Dorsolateral prefrontal cortex (tissue), 122 donors: ENCODE measurements at places on chromosomes 2 and 18.

DNA sequence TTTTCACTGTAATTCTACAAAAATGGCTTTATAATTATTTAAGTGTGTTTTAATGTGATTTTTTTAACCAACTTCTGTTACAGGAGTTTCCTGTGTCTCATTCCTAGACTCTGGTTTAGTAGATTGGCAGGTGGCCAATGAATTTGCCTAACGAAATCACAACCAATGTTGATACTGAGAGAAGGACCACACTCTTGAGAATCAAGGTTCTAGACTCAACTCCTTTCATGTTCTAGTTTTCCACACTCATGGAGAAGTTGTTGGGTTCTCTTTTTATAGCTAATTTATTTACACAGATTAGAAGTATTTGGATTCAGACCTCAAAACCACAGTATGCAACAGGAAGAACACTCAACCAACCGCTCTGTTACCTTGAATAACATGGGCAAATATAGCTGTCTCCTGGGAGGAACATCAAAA is 22.6 kb upstream of the USP34 start:
- DNase-seq = no peak

DNA sequence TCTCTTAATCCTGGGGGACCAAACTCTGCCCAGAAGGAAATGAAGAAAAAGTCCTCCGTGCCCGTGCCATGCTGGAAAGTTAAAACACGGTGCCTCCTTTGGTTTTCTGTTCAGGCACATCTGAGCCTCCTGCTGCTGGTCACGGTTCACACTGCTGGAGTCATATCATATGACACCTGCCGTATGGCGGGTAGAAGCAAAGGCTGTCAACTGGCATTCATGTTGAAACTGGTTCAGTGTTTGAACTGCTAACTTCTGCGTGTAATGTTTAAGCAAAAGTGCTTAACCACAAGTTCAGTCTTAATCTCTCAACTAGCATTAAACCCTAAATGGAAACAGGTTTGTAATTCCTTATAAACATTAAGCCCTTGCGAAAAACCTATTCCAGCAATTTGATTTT is 3.1 kb downstream of the STK39 start:
- DNase-seq = no peak

DNA sequence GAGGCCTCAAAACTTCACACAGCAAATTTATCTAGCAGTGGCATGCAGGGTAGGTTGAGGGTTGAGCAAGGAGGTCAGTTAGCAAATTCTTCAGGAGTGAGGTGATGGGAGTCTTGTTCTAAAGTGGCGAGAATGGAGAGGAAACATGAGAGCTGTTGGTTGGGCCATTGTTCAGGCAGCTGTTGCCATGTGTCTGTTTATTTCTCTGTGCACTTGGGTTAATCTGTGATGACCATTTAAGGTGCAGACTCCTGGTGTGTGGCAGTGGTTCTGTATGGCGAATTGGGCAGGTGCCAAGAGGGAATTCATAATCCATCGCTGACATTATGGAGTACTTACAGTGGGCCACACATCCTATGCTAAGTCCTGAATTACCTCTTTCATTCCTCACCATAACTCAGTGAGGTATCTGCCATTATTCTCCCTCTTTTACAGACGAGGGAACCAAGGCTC is 30.4 kb downstream of the TMEM178A start:
- no peak for DNase-seq

DNA sequence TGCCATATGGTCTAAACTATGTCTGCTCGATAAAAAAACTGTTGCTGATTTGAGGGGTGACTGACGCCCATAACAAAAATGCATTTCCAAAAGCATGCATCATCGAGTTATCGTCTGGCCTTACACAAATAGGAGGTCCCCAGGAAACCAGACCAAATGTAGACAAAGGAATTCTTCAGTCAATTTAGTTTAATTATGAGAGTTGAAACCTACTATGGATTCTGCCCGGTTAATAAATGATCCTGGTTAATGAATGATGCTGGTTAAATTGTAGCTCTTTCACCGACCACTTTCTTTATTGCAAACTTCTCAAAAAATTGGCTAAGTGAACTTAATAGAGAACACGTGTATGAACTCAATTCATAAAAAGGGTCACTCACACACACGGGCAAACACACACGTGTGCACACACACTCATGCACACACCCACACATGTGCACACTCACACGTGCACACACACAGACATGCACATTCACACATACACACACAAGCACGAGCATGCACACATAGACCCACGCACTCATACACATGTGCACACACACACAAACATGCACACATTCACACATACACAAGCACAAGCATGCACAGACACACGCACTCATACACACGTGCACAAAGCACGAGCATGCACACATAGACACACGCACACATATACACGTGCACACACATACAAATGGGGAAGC is 59.0 kb upstream of the SALL3 start:
- DNase-seq = no peak

DNA sequence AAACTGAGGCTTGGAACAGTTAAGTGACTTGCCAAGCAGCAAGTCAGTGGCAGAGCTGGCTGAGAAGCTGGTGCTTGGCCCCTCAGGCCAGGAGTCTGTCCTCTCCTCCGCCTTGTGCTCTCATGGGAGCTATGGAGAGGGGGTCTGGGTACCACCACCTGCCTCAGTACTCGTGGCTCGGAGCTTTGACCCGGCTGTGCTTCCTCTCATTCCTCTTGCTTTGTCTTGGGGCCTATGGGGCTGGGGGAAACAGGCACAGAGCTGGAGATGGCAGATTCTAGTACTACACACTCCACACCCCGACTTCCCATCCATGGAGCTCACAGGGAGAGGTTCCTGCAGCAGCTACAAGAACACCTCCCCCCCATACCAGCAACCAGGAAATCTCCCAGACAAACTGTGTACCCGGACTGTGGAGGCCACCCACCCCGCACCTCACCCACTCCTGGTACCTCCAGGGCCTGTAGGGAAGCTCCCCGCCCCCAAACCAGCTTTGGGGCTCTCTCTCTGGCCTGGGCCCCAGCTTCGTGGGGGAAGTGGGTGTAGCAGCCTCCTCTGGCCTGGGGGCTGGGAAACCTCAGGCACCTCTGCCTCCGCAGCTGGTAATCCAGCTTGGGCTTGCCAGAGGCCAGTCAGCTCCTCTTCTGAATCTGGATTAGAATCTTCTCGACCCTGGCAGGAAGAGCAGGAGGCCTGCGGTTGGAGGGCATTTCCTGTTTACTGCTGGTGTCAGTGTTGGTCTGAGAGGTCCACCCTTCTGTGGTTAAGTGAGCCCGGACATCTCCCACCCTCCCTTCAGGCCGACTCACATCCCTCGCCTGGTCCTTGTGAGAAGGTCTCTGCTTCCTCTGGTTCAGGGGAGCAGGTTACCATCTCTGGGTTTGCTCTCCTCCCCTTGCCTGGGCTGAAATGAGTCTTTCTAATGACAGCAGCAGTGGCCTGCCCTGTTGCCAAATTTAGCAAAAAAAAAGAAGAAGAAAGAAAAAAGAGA is 22.3 kb upstream of the RHOB start:
- peak; percentile 42 for DNase-seq

- peak; percentile 89 for DNase-seq
Observed at GRCh38 chr2:230987137-230988020, 8.5 kb upstream of the SPATA3 start.

DNA sequence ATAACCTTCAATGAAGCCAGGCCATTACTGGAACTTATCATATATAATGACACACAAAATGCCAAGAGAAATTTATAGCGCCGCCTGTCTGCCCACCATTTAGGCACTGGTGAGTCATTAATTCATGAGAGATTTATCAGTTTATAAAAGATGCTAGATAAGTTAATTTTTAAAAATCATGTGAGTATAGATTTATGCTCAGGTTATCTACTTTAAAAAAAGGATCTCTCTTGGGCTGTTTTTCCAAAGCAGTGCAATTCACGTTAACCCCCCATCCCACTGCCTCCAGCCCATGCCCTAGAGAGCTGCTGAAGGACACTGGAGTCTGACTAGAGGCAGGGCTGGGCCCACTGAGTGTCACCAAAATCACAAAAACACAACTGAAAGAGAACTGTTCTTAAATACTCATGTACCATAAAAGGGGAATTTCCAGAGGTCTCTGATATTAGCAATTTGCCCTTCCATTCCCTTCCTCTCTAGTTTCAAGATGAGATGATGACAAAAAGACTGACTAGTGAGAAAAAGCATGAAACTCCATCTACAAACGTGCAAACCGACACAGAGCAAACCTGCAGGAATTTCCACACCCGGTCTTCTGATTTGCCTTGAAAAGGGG is 160.8 kb downstream of the BCL2 start:
- DNase-seq = no peak

DNA sequence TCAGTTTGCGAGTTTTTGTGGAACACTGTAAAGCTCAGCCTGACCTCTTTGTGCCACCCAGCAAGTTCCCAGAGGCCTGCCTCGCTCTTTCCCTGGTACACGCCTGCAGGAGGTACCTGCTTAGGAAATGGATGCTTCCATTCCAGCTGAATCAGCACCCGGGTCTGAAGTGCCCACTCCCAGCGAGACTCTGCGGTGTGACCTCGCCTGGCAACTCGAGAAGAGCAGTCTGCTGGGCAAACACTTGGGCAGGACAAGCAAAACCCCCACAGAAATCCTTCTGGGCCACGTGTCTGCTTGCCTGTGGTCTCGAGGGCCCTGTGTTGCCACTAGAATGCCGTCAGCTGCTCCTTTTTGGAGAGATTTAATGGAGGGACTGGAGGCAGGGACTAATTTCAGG is 127.6 kb downstream of the MAPK4 start:
- DNase-seq = no peak

GRCh38 chr2:1804865-1805264 is 60.5 kb upstream of the PXDN start:
- DNase-seq = no peak

DNA sequence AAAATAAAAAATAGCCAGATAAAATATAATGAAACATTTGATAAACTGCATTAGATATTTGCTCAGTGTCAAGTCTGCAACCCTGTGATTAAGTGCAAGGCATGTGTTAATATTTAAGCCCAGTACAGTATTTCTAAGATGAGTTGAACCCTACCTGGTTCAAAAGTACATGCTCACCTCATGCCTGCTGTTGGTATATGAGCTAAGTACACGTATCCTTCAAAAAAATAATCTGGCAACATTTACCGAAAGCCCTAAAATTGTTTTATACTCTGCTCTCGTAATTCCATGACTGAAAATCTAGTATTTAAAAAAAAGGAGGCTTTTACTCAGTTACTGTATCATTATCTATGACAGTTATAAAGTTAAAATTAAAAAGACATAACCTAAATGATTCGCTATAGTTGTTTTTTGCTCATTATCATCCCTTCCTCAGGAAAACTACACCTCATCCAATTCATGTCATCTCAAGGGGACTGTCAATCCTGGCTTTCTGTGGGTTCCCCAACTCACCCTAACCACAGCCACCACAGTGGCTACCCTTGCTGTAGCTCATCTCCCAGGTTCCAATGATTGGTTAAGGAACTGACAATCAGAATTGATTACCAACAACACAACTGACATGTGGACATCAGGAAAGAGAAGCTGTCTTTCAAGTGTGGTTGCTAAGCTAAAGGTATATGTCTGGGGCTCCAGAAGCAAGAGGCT is 10.6 kb downstream of the TLK1 start:
- DNase-seq = no peak

- DNase-seq = no peak
Observed at GRCh38 chr2:209391776-209392401, 32.0 kb upstream of the MAP2 start.

DNA sequence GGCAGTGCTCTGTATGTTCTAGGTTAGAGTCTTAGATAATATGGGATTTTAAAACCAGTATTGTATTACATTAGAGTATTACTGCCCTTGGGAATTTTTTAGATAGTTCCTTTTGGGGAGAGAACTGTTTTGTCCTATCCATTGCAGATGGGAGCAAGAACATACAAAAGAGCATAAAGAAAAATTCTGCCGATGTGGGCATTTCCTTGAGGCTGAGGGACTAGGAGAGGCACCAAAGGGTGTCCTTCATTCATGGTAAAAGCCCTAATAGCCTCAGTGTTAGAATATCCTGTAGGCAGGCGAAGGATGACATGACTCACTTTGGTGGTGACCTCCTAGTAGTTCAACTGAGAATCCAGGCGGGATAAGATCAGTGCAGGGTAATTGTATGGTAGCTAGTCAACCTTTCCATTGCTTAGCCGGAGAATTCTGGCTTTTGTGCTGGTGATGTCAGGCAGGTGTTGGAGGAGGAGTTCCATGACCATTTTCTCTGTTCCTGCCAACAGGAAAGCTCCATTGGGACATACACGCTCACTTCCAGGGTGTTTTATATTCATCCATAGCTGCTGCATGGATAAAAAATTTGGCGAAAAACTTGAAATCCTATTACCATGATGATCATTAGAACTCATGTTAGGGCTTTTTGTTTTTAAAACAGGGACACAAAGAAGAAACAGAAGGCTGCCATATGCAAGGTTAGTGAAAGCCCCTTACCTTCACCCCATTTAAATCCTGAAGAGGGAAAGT is 28.1 kb downstream of the EPAS1 start:
- no peak for DNase-seq

GRCh38 chr2:239953418-239954061 is 71.6 kb downstream of the NDUFA10 start:
- peak; percentile 67 for DNase-seq

DNA sequence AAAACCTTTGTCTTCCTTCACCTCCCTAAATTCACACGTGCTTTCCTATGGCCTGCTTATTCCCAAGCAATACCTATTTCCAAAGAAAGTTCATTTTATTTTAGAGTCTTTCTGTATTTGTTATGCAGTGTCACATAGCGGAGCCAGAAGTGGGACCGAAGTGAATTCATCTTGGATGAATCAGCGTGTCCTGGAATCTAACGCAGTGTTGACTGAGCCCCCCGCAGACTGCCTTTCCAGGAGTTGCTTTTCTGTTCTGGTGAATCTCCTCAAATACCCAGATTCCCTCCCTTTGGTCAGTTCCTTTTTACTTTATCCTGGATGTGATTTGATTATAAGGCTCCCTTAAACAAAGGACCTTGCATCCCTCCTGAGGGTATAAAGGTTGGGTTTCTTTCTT is 10.8 kb downstream of the ALPP start:
- DNase-seq = no peak

DNA sequence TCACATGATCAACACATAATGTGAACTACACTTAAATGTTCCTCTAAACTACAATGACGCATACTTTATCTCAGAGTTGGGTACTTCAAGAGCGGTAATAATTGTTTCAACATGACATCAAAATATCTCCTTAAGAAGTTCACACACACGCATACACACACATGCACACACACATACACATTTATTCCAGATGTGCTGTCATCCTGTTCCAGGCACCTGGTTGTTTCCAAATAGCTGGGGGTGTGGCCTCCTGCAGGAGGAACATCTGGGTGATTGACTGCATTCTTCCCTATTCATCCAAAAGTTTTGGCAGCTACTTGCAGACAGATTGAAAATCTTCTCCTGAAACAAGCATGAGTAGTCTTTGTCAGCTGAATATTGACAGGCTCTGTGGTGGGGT is 37.9 kb upstream of the PIK3C3 start:
- no peak for DNase-seq
